NCI-H1436 (cell line): ENCODE measurements at places on chromosomes 3 and 15.
A peak's percentile ranks its signal among the peaks of the same experiment; 100 is the strongest.

GRCh38 chr3:195094191-195094921 is 176.6 kb downstream of the XXYLT1 start:
- DNase-seq, result no peak

GRCh38 chr15:74967670-74968069 is 11.1 kb upstream of the RPP25 start:
- DNase-seq, result no peak

- DNase-seq, result no peak
These were observed 348.0 kb downstream of the VPS13C start for GRCh38 chr15:61712129-61712759.

DNA sequence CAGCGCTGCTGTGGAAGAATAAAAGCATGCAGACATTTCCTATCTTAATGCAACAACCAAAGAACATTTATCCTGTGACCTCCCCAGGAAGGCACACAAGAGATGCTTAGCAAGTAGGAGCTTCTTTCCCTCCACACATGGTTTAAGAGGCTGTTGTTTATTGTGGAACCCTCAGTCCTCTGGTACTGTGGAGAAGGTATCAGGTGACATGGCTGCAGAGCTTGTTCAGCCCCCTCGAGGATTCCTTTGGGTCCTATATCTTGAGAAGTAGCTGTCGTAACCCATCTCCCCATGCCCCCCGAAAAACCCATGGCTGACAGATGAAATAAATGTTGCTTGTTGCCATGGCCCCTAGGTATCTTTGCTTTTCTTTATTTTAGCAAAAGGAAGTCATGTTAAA is 20.3 kb upstream of the ETV5 start:
- DNase-seq, result no peak

GRCh38 chr15:63939531-63940130 is 105.9 kb upstream of the HERC1 start:
- no peak for DNase-seq

DNA sequence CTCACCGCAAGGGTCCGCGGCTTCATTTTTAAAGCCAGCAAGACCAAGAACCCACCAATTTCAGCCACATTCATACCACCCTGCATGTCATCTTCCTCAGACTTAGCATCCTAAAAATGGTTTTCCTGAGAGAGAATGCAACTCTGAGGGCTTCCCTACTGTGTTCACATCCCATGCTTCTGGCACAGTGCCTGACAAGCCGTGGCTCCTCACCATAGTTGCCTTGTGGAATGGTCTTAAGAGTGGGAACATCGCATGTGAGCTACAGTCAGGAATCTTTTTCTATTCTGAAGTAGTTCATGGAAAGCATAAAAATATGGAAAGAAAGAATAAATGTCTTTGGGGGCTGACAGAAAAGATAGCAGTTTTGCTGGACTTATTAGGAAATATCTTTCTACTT is 120.3 kb downstream of the RAP2B start:
- DNase-seq, result no peak

- no peak for DNase-seq
These were observed 94.8 kb downstream of the CPN2 start for GRCh38 chr3:194256040-194256945.

GRCh38 chr15:63484433-63485186 is 19.8 kb upstream of the USP3 start:
- no peak for DNase-seq

GRCh38 chr3:193710286-193711165 is 117.5 kb downstream of the OPA1 start:
- no peak for DNase-seq

DNA sequence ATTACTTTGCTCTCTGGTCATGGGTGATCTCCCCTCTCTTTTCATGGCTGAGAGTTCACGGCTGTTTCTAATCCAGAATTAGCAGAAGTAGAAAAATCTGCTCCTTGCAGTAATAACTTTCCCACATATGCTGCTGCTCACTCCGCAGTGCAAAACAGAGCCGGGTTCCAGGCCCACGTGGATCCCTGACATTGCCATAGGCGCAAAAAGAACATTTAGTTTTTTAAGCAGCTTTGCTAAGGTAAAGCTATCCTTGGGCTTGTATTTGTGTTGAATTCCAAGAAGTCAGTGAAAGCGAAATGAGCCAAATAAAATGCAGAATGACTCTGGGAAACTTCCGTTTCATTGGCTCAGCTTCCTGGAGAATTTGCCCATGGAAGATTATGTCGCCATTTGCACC is 633.7 kb upstream of the SUCLG2 start:
- DNase-seq, result no peak

DNA sequence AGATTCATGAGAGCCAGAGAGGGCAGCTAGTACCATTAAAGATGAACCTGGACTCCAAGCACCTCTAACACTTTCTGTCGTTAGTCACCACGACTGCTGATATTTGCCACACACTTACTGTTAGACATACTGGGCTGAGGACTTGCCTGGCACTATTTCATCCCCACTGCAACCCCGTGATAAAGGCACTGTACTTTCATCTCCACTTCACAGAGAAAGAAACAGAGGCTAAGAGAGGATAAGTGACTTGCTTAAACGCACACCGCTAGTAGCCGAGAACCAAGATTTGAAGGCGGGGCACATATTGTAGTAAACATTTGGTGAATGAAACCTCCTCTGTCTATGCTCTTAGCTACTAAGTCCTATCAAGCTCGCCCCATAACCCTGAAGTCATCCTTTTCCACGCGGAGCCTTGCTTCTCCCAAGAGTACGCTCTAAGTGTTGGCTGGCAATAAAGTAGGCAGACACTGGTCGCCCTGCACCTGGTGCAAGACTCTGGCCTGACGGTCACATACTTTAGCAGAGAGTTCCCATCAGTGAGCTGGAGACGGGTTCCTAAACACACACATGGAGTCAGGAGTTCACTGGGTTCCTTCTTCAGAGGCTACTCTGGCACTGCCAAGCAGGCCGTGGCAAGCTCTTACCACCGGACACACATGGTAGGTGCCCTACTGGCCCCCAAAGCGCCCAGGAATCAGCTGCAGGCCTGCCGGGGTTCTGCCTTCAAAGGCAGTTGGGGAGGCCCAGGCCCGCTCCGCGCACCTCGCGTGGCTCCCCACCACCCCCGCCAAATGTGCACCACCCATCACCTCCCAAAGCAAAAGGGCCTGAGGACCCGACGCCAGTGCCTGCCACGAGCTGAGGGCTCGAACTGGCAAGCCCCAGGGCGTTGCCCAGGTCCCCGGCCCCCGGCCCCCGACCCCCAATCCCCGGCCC is 951 bp downstream of the POMGNT2 start:
- DNase-seq, result no peak

- DNase-seq, result no peak
These were observed 38.3 kb downstream of the CCNB2 start for GRCh38 chr15:59143281-59143680.

DNA sequence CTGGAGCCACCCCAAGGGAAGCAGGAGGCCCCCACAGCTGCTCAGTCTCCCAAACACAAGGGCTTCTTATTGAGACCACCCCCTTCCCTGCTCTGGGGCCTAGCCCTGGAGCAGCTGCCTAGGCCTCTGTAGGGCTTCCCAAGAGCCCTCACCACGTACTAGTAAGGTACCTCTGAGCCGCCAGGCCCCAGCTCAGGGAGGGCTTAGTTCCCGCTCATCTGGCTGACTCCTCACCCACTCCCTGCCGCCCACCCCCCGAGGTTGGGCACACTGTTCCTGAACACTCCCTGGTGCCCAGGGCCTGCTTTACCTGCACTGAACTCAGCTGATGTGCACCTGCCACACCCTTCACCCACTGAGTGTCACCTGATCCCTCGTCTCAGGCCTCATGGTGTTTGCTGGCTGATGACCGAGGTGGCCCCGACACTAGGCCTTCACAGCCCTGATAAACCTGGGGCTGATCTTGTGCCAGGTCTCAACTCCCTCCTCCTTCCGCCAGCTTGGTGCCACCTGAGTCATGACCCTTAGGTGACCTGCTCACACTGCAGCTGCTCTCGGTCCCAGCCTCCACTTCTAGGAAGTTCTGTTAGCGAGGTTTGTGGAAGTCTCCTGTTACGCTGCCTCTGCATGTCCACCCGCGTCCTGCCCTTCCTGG is 18.0 kb upstream of the SPTBN5 start:
- DNase-seq, result no peak

GRCh38 chr3:183966361-183966791 is 51.3 kb downstream of the ABCC5 start:
- no peak for DNase-seq

DNA sequence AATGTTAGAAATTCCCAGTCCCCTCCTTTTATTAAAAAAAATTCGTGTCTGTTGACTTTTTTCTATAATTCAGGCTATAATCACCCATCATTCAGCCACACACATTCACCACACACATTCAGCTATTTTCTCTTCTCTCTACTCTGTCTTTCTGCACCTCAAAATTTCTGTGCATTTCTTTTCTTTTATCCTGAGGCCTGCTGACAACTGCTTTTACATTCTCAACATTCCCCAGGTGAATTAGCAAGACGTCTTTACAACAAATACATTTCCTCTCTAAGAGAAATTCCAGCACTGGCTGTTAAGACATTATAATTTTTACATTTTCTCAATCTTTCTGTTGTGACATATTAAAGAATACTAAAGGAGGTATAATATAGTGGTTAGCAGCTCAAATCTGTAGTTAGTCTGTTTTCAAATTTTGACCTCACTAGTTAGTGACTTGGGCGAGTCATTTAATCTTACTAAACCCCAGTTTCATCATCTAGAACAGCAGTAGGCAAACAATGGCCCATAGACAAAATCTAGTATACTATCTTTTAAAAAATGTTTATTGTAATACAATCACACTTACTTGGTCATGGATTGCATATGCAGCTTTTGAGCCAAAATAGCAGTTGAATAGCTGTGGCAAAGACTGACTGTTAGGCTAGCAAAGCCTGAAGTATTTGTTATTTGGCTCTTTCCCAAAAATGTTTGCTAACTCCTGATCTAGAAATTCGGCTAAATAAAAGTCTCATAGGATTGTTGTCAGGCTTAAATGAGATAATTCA is 350.7 kb downstream of the NSUN3 start:
- no peak for DNase-seq

- peak; percentile 100 for DNase-seq
These were observed 90.0 kb downstream of the GAP43 start for GRCh38 chr3:115713284-115713683.

- DNase-seq, result no peak
These were observed 410.3 kb upstream of the TBL1XR1 start for GRCh38 chr3:177607589-177607988.

DNA sequence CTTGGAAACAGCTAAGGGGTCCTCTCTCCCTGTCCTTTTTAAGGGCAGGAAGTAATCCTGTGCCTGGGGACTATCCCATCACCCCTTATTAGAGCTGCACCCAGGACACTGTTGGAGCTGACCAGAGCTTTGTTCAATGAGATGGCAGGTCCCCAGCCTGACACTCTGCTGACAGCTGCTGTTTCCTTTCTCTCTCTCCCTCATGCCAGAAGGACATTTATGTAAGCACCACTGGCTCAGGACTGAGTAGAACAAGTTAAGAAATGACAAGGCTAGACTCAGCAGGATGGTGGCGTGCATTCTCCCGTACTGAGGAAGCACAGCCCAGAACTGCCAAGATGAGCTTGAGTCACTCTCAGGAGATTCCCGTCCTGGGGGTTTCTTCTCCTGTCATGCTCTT is 17.3 kb downstream of the GJD2 start:
- no peak for DNase-seq

- no peak for DNase-seq
These were observed 177.5 kb downstream of the FNDC3B start for GRCh38 chr3:172216911-172217310.

DNA sequence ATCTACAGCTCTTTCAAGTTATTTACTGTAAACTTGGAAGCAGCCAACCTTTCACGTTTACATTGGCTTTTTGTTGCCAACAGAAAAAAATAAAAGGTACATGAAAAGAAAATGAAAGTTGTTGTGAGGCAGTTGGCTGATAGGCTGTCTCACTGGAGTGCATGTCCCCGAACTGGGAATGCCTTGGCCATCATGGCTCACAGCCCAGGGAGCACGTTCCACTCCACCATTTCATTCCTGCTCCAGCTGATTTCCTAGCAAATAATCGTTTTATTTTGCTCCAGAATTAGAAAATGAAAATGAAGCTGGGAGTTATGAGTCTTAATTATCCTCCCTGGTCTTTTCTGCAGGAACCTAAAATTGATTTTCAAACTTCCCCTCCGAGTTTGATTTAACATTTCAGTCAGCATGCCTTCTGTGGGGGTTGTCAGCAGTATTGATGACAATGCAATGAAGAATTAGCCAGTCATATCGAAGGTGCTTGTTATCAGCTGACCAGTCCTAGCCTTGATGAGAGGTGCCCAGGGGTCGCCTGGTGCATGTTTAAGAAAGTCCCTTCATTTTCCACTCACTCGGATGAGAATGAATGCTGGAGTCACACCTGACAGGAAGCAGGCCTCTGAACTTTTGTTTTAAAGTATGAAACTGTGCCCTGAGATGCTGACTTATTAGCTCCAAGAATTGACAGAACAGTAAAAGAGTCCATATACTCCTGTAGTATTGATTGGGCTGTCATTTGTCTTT is 293.7 kb upstream of the TRIM42 start:
- no peak for DNase-seq

- DNase-seq, result no peak
These were observed 11.5 kb downstream of the UBP1 start for GRCh38 chr3:33428734-33429133.

DNA sequence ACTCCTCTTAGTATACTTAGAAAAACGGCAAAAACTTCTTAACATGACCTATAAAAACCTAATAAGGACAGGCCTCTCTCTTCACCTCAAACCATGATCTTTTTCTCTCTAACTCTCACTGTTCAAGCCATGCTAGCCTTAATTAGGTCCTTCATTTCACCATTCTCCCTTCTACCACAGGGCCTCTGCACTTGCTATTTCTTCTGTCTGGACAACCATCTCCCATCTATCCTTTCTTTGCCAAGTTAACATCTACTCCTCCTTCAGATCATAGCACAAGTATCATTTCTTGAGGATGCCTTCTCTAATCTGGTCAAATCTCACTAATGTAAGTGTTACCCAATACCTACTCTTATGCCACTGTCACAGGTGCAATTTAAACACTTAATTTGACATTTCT is 39.1 kb downstream of the TMCC1 start:
- no peak for DNase-seq

DNA sequence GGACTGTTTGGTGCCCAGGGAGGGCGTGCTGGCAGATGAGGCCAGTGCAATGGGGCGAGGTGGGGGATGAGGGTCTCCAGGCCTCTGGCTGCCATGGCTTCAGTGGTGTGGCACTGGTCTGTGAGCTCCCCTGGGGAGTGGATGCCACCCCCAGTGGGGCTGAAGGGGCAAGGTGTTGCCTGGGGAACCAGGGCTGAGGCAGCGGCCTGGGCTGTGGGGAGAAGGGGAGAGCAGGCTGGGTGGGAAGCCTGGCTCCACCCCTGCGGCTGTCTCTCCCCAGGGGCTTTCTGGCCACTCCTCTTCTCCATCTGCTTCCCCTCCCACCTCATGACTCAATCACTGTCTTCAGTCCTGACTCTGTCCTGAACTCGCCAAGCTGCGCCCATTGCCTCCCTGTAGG is 88.4 kb upstream of the TLE3 start:
- DNase-seq, result peak; percentile 47

GRCh38 chr3:168216851-168217250 is 121.1 kb upstream of the GOLIM4 start:
- DNase-seq, result no peak

GRCh38 chr15:42150219-42150970 is 6.0 kb downstream of the PLA2G4F start:
- DNase-seq, result no peak
